NCI-H524 treated with DMSO at 0.1 percent for 48 hours (cell line): ENCODE measurements at places on chromosomes 2 and 18.

DNA sequence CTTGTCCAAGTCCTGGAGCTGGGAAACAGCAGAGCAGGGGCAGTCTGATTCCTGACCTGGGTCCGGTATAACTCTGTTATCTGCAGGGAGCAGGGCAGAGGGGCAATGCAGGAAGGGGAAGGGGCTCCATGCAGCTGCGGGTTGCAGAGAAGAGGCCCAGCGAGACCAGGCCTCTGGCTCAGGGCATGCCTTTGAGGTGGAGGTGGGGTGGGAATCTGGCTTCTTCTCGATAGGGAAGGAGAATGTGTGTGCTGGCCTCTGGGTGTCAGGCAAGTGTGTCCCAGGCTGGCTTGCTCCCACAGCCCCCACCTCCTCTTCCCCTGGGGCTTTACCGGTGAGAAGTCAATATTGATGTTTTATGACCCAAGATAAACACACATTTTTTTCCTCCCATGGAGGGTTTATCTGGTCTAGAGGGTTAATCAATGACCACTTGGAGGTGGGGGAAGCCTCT, 187.1 kb upstream of the HAAO start:
- DNase-seq: no peak

GRCh38 chr18:24500766-24501165, 40.3 kb downstream of the HRH4 start:
- no peak for DNase-seq

DNA sequence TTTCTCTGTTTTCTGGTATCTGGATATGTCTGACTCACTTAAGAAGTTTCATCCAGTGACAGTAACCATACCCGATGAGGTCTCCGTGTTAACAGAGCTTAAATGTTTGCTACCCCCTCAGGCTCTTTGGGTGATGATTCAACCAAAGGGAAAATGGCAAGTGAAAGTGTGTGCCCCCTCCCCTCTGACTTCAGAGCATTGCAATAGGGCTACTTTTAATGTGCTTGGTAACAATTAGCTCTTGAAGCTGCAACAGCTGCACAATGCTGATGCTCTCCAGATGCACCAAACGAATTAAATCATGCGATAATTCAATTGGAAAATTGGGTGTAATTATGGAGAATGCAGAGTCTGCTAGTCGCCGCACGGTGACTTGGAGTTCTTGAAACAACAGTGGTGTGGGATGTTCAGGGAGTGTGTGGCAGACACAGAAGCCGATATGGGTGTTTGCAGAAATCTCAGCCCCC, 270.7 kb downstream of the ALK start:
- no peak for DNase-seq

DNA sequence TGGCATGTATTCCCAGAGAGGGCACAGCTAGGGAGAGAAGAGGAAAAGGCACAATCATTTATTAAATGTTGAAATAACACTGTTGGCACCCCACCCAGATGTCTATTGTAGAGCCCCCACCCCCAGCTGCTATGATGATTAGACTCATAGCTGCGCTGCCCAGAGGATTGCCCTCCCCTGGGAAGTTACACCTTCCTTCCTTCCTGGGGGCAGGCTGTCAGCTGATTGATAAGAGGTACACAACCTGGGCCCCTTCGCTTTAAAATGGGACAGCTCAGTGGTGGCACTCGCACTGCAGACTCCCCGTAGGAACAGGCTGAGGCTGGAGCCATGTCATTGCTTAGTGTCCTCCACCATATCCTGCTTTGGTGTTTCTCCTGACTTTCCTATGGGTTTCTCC, 18.1 kb downstream of the TEX51 start:
- DNase-seq: no peak

DNA sequence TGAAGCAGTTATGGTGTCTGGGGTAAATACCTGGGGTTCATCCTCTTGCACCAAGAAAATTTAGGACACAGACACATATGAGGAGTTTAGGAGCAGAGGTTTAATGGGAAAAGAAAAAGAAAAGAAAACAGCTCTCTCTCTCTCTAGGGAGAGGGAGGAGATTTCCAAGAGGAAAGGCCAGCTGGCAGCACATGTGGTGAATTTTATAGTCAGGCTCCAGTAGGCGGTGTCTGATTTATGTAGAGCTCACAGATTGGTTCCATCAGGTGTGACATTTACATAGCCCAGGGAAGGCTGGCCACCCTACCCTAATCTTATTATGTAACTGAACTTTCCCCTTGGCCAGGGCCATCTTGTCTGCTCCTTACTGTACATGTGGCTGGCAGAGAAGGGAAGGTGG, 297.5 kb upstream of the RGPD4 start:
- peak; percentile 94 for DNase-seq

DNA sequence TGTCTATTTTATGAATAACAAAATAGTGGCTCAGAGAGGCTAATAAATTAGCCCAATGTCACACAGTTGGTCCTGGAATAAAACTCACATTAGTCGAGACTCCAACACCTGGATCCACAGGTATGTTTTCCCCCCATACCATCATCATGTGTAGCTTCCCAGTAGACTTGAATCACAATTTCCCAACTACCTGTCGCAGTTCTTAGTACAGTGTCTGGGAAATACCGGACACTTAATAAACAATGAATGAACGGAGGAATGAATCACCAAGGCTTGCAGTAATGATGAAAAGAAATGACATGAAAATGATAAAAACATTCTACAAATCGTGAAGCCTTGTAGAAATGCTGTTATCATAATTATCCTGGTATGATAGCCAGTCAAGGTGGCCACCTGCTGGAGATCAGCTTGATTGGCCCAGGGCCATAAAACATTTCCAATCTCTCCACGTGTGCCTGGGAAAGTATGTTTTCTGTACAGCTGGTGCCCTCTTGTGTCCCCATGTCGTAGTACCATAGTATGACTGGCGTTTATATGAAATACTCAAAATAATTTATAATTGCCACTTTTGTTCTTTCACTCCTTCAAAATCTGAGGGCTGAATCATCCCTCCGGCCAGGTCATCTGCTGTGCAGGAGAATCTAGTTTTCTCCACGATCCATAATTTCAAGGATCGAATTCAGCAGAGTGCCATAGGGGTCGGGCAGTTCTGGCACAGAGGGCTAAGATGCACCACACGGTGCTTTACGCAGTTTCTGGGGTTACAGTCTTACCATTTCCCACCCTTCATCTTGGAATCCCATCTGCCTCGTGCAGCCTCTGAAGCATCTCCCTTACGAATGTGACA, 95.4 kb downstream of the LAMA1 start:
- DNase-seq: peak; percentile 54

DNA sequence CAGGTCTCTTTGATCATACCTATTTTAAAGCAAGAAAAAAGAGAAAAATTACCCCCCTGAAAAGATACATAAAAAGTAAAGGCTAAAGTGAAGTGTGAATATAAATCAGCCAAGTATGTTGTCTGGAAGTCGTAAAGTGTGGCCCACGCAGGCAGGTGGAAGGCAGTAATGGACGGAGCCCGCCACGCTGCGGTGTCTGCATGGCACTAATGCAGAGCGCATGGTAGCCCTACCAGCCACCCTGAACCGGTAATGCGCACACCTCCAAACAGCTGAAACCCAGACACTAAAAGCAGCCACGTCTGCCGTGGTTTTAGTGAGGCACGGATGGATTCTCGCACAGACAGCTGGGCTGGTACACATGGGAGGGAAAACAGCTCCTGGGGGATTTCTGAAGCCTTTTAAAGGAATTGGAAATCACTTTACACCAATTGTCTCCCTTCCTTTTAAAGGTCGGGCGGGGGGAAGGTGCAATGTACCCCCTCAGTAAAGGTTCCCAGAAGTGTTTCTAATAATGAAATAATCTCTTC, 615.2 kb downstream of the CNTNAP5 start:
- DNase-seq: no peak

DNA sequence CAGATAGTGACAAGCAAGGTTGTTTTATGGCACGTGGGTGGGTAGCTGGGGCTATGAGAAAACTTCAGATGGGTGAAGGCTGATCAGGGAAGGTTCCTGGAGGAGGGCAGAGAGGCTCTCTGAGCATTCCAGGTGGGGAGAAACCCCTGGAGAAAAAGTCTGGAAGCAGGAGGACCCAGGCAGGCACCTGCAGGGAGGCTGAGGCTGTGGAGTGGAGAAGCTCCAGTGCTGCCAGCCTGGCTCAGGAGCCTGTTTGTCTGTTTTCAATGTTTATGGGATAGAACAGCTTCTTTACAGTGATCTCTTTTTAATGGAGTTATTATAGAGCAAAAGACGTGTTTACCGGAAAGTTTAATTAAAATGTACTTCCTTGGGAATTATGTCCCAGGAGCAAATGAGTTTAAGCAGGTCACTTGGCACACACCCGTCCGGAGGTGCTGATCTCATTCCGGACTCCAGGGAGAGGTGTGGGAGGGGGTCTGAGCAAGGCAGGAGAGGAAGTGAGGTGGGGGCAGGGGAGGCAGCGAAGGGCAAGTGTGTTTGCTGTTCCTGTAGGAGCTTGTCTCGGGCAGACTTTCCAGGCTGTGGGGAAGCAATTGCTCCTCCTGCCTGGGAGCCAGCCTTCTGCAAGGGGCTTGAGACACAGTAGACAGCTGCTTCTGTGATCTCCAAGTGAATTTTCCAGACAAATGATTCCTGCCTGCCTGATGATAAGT, 239.5 kb downstream of the MYCN start:
- no peak for DNase-seq

GRCh38 chr2:177806025-177806424, 266.6 kb downstream of the PDE11A start:
- DNase-seq: no peak
